ENCODE measurements at places on chromosomes 6 and 20.

DNA sequence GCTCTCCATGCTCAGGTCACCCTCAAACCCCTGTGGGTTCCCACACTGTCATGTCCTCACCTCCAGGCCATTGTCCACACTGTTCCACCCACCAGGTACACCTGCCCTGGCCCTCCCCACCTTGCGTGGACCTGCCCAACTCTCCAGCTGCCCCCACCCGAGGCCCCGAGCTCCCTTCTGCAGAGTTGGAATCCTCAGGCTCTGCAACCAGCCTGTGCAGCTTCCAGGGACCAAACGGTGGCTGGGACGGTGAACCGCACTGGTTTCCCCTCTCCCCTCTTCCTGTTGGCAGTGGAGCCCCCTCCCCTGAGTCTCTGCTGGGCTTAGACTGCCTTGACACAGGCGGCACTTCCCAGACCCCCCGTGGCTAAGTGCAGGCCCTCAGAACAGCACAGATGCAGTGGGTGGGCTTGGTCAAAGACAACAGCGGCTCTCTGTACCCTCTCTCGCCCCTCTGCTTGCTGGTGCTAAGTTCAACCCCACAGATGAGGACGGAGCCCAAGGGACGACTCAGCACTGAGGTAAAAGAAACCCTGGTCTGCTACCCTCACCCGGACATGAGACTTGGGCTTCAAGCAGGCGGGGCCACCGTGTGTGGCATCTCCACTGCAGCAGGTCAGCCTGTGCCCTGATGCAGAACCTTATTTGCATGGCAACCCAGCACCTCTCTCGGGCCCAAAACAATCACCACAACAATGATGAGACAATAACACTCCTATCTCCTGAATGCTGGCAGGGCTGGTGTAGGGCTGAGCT is 11.0 kb downstream of the ZBP1 start:
- no peak for DNase-seq

DNA sequence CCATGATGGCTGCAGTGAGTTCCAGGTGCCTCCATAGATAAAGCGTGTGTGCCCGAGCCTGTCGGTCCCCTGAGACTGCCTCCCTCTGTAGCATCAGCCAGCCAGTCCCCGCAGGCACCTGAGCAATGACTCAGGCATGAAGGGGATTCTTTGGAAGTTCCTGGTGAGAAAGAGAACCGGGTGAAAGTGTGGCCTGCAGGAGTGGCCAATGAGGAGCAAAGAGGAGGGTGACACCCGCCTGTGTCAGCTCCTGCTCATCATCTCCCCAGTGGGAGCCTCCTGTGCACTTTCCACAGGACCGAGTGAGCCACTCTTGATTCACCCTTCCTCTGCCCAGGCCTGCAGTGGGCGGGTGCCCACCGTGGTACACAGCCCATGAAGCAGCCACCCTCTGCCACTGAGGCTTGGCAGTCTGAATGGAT is 71.2 kb upstream of the PTPN1 start:
- no peak for DNase-seq

- DNase-seq: peak; percentile 95
Measured at GRCh38 chr20:7703551-7703961, 236.7 kb downstream of the HAO1 start.

GRCh38 chr6:135535989-135536414 is 38.5 kb upstream of the AHI1 start:
- no peak for DNase-seq

DNA sequence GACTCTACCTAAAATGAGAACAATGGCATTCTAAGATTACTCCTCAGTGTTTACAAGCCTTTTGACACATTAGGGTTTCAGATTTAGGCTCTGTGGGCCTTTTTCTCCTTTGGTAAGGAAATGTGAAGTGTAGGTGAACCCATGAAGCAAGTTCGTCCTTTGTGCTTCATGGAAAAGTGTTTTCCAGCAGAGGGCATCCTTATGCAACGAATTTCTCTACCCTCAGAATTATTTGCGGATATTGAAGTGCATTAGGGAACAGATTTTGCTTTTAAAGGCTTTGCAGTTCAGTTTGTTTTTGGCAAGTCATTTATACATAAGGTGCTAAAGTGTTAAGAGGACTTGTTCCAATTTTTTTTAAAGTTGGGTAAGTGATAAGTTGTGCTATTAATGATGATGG is 55.7 kb upstream of the FERMT1 start:
- peak; percentile 8 for DNase-seq

GRCh38 chr6:119083007-119083406 is 4.5 kb upstream of the FAM184A start:
- DNase-seq: no peak

GRCh38 chr6:39215640-39216158 is 13.6 kb downstream of the KCNK5 start:
- DNase-seq: no peak

DNA sequence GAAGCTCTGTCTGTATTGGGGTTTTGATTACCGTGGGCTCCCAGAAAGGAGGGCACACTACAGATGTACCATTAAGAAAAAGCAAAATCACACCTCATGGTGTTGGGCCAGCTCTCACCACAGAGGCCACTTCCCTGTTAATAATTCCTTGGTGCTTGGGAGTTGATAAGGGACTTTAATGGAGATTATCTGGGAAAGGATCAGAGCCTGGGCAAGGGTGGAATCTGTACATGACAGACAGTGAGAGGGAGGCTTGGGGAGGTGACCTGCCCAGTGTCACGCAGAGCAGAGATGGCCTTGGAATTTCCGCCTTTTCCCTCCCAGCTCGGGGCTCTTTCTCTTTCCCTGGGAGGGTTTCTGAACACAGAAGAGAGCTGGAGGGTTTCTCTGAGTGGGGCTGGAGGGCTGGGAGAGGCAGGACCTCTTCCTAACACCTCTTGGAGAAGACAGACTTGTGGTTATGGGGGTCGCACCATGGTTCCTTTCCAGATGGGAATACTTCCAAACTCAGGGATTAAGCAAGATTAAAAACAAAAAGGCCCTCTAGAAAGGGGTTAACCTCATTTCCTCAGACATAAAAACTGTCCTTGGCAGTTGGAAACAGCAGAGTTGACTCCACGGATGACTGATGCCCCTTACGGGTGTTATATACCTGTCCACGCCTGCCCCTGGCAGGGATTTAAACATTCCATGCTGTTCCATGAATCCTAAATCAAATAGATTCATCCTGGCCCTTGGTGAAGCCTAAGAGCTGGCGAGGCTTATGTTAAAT is 16.8 kb upstream of the KCNK16 start:
- DNase-seq: no peak

DNA sequence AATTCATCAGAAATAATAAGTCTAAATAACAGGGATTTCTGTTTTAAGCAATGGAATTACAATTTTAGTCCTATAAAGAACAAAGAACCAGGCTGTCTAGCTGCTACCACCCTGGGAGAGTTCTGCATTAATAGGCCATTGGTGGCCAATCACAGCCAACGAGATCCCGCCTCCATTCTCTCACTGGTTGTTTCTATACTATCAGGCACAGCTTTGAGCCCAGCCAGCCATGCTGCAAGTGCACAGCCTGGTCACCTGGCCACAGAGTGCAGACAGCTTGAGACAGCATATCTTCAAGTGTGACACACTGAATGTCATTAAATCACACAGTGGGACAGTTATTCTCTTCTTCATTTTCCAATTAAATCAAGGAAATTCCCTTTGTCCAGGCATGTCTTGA is 16.1 kb upstream of the RAB22A start:
- DNase-seq: no peak

DNA sequence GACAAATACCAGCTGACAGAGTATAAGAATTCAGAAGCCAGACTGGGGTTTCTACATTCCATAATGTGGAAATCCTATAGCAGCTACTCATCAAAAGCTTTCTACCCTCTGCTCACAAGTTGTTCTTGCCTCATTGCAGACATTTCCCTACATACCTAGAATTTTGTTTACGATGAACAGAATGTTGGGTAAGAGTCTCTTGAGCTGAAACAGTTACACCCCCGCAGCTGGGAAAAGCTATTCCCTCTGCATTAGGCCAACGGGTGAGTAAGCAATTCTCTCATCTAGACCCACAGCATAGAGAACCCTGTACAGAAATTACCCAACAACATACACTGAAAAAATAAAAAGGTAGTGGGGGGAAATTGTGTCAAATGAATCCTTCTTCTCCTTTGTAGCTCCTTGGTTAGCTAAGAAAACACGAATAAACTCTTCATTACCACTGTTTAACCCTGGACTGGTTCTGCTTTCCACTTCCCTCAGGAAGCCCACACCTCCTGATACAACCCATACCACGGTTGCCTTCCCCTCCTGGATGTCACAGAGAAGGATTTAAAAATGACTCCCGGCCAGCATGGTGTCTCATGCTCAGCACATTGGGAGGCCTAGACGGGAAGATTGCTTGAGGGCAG is 215.0 kb upstream of the SHLD1 start:
- no peak for DNase-seq

DNA sequence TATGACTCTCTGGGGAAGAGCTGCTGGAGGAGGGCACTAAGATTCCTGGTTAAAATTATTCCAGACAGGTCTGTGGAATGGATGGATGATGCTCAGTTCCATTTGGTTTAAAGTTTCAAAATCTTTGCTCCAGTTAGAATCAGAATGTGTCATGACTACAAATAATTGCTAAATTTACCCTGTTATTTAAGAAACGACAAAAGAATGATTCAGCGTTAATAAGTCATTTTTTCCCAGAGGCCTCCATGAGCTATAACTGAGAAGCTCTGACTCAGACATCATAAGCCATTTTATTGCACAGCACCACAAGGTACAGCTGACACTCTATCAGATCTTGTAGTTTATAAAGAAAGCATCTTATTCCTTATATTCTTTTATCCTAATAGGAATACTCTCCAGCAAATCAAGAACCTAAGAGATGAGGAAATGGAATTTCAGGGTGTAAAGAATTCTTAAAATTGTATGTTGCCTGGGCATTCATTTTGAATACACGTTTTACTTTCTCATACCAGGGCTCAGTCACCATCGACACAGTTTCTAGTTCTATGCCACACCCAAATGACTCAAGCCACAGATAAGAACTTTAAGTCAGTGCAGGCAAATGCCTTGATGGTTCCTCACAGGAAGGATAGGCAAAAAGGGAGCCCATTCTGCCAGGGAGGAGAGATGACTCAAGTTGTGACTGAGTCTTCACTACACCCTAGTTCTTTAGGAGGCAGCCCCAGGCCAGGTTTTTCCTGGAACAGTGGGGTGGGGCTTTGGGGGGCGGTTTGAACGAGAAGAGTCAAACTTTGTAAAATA is 636.0 kb downstream of the MMUT start:
- DNase-seq: no peak

DNA sequence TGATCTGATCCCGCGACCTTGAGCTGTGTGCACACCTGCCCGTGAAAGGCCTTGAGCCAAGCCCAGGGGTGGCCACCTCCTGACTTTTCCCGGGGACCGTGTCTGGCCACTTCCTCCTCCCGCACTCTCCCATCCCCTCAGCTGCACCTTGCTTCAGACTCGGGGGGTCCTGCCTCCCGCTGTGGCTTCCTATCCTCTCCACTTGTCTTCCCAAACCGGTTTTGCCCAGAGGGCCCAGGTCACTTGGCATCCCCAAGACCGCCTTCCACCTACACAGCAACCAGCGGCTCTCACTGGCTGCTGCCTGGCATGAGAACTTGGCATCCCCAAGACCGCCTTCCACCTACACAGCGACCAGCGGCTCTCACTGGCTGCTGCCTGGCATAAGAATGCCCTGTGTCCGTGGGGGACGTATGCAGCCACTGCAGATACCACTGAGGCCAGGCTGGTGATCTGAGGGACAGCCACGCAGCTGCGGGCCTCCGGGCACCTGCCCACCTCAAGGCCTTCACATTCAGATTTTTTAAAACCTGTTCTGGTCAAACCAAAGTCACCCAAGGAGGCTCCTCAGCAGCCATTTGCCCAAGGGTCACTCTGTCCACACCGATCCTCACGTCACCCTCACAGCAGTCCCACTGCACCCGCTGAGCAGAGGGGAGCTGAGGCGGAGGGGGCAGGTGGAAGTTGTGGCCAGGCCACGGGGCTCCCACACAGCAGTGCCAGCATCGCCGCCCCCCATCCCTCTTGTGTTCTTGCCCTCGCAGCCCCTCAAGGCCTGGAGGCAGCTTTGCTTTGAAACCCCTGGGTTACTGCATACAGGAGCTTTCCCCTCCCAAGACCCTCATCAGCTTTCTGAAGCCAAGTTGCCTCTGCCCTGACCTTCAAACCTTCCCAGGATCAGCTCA is 245.5 kb downstream of the TAF4 start:
- DNase-seq: no peak

DNA sequence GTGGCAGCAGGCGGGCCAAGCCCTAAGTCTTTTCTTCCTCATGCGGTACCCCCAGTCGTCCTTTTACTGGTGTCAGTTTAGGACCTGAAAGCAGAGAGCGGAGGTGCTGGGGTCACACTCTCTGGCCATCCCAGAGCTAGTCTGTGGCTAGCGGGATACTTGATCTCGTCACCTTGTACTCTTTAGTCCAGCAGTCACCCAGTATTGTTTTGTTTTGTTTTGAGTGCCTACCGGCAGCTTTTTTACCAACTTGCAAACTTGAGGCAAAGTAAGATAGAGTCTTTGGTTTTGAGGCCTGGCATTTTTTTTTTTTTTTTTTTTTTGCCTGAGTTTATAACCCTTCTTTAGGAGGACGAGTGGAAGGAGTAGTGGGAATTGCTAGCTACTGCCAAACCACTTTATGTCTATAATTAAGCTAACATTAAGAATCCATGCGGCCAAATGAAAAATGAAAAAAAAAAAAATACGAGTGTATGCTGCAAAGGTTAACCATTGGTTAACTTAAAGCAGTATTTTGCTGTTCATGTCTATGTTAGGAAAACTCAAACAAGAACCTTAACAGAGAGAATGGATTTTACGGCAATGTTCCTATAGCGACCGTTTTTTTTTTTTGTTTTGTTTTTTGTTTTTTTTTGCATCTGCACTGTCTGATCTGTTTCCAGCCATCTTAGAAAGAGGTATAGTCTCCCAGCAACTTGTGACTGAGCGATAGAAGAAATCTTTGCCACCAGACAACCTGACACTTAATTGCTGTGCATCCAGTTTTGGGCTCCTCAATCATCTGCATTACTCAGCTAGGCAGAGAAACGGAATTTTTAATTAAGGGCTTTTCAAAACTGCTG is 56.9 kb downstream of the FAM217A start:
- DNase-seq: no peak

- DNase-seq: no peak
Measured at GRCh38 chr6:16157492-16157891, 28.6 kb downstream of the MYLIP start.

DNA sequence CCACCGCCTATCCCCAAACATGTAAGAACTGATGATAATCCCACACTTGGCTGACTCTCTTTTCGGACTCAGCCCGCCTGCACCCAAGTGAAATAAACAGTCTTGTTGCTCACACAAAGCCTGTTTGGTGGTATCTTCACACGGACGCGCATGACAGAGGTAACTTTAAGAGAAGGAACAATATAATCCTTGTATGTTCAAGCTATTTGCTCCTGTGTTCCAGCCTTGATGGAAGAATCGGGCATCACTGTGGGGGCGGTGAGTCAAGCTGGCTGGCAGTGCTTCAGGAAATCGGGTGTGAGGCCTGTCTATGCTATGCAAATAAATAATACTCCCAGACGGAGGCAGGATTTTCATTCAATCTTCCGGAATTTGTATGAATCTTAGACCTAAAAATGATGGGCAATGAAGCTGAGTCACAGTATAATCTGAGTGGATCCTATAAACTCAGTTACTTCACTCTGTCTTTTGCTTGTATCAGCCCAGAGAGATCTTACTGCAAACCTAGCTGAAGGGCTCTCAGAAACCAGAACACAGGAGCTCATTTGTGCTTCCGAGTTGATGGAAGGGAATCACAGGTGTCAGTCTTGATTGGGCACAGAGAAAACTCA is 45.2 kb upstream of the NT5E start:
- no peak for DNase-seq

Measured in NCI-H2081 treated with DMSO at 0.1 percent for 48 hours (cell line).